ENCODE measurements at places on chromosomes 5 and 9.

GRCh38 chr9:104875897-104876296 lies 52.1 kb downstream of the ABCA1 start:
- DNase-seq, result no peak

DNA sequence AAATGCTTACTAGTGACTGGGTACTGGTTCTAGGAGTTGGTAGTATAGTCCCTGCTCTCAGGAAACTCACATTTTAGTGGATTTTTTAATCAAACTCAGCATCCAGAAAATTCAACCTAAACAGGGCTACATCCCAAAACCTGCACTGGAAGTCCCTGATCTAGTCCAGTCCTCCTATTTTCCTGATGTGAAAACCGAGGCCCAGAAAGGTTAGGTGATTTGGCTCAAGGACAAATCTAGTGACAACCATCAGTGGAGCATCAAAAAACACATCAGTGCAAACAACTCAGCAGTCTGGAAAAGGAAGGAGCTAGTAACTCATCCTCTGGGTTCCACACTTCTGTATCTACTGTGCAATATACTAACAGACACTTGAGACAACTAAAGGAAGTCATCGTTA lies 38.2 kb downstream of the SERINC5 start:
- no peak for DNase-seq

DNA sequence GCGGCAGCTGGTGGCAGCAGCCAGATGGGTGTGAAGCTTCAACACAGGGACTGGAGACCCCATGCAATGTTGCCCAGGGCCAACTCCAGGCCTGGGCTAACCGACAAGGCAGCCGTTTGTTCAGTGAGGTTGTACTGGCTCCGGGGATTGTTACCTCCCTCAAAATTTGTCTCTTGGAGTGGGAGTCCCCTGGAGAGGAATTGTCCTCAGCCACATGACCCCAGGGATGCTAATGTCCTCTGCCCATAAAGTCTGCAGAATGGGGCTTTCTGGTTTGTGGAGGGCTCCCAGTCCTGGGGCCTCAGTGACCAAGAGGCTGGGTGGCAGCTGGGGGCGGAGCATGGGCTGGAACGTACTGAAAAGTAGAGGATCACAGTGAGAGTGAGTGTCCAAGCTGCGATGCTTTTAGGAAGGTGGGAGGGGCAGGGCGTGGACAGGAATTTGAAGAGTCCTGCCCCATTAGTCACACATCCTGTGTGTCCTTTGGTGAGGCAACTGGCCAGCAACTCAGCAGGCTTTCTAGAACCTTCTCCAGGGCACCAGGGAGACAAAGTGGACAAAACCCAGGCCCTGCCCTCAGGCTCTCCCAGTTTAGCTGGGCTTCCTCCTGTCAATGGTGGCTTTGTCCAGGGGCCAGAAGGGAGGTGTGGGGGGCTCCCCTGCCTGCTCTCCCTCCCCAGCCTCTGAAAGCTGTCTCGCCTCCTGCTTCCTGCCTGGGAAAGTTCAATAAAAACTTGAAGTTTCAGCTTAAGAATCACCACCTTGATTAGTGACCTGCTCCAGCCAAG lies 114.0 kb downstream of the NSG2 start:
- no peak for DNase-seq

- no peak for DNase-seq
Measured at GRCh38 chr5:59436364-59437148, 457.0 kb downstream of the PDE4D start.

- no peak for DNase-seq
Measured at GRCh38 chr5:151740958-151741373, 17.5 kb downstream of the ATOX1 start.

DNA sequence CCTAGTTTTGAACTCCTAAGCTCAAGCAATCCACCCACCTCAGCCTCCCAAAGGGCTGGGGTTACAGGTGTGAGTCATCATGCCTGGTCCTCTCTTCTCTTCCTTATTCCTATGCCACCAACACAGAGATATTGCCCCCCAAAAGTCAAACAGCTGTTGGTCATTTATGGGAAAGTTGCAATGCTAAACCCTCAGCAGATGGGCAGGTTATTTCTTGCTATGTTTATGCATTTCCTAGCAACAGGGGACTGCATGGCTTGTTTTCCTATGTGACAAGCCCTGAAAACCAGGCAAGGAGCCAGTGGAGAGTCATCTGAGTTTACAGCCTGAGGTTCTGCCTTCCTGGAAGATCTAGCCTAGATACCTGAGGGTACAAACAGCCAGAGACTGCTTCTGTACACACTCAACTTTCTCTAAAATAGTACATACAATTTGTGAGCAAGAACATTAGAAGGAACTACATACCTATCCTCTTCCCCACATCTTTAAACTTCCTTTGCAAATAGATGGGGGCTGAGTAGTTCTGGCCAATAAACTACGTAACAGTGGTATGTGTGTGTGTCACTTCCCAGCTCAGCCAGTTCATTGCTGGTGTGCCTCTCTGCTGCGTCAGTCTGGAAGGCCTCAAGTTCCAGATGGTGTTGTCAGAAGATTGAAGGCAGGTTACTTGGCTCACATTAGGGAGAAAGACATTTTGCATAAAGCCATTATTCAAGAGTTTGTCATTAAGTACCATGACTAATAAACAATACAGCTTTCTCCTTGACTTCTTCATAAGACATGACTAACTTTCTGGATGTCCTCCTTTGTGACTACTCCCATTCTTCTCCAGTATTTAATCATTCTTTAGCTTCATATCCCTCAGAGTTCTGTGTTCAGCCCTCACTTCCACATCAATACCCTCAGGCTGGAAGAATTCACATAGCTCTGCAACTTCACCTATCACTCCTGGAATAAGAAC lies 65.3 kb downstream of the CSNK1A1 start:
- peak; percentile 28 for DNase-seq

- no peak for DNase-seq
Measured at GRCh38 chr5:142319105-142319504, 5.7 kb downstream of the SPRY4 start.

- peak; percentile 84 for DNase-seq
Measured at GRCh38 chr9:112174222-112174964, 704 bp downstream of the SUSD1 start.

GRCh38 chr9:13728131-13728530 lies 448.6 kb upstream of the MPDZ start:
- DNase-seq, result no peak

GRCh38 chr9:127397646-127398274 lies 791 bp downstream of the SLC2A8 start:
- no peak for DNase-seq

GRCh38 chr9:96185518-96186156 lies 116.3 kb downstream of the HSD17B3 start:
- no peak for DNase-seq

DNA sequence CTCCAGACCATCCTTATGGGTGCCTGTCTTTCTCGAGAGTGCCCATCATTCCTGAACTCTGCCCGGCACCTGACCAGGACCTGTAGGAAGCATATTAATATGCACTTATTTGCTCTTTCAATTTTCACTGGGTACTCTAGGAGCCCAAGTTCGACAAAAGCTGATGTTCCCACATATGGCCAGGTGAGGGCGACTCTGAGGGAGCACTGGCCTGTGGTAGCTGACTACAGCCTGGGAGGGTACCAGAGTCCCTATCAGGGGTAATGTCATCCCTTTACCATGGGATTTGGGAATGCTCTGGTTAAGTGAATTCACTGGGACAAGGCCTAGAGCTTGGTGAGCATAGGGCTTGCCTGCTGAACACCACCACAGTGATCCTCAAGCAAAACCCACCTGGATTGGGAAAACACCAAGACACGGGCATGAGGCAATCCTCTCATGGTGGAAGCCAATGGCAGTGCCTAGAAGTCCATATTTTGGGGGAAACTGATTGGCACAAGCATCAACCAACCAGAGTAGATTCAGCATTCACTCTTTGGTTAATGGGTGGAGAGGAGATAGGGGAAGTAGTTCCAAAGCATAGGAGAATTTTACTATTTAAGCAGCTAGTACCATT lies 112.2 kb downstream of the MTX3 start:
- DNase-seq, result peak; percentile 62

- DNase-seq, result peak; percentile 65
Measured at GRCh38 chr5:61320860-61321259, 11.2 kb upstream of the ZSWIM6 start.

GRCh38 chr5:24389968-24390367 lies 254.8 kb downstream of the CDH10 start:
- DNase-seq, result no peak

- no peak for DNase-seq
Measured at GRCh38 chr9:71519098-71519696, 249.1 kb downstream of the CEMIP2 start.

DNA sequence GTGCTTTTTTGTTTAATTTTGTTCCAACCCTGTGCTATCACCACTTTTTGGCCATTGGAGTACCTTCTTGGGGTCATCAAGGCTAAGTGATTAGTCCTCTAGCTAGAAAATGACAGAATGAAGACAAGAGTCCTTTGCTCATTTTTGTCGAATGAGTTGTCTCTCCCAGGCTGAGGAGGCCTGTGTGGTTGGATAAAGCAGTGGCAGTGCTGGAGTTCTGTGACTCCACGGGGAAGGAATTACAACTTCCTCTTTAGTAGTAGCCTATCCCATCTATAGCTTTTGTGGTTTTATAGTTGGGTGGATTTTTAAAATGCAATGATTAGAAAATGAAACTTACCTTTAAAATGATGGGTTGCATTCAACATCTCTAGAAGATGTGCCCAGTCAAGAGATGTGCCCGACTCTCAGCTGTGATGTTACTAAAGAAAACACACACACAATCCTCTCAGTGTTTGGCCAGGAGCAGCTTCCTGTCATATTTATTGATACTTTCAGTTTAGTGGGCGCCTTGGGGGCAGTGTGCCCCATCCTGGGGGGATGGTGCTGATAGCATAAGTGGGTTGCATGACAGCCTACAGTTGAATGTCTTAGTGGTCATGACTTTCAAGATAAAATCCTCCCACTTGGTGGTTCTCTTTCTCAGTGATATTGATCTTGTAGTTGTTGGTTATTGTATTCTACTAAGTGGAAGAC lies 11.9 kb downstream of the OTULINL start:
- DNase-seq, result peak; percentile 28

DNA sequence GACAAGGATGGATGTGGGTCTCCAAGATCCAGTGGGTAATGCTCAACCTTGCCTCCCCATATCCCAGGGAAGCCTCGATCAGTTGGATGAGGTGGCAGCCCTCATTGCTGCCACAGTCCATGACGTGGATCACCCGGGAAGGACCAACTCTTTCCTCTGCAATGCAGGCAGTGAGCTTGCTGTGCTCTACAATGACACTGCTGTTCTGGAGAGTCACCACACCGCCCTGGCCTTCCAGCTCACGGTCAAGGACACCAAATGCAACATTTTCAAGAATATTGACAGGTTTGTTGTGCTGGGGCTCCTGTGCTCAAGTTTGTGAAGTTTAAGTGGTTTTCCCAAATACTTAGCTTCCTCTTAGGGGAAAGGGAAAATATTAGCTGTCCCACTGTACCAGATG lies 74.0 kb downstream of the WDR41 start:
- no peak for DNase-seq

DNA sequence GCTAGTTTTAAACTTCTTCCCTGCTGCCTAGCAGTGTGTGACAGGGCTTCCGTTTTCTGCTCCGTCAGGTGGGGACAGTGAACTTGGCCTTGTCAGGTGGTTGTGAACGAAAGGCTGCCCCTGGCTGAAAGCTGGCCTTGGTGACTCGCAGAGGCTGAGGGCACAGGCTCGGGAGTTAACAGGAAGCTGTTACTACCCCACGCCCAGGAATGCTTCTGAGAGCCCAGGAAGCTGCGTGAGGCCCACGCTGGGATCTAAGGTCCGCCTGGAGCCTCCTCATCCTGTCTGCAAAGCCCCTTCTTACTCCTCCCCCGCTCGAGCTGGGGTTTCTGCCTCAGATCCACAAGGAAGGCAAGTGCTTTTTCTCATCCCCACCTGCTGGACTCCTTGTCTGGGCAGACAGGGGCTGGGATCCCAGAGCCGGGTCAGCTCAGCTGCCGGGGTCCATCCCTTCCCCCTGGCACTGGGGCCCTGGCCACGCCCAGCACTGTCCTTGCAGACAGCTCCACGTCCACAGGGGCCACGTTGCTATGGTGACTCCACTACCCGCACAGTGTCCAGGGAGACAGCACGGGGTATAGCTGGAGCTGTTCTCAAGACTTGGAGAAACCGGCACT lies 124.7 kb upstream of the TBC1D2 start:
- DNase-seq, result no peak

All from OCI-M1 (cell line).